ENCODE measurements at places on chromosomes 7 and 10. TPM values are rescaled to one million over a fixed set of nuclear protein-coding genes. Genes with fewer than 3 reads are reported as not detected.

Gene POM121C
- total RNA-seq, result 7.2 TPM

Gene TUBAL3
- total RNA-seq, result 0.36 TPM

Gene ACTL6B
- not detected for total RNA-seq

Gene NUTM2E
- total RNA-seq, result 0.21 TPM

Gene CDK5
- total RNA-seq, result 17.7 TPM

Gene PNLIP
- total RNA-seq, result not detected

Gene CLRN3
- not detected for total RNA-seq

Gene TRPV5
- not detected for total RNA-seq

Gene ARHGAP22
- total RNA-seq, result 9.5 TPM

Gene CAV2
- 188 TPM for total RNA-seq

Gene NFKB2
- total RNA-seq, result 17.8 TPM

Gene C10orf105
- total RNA-seq, result not detected

Gene TRIM73
- total RNA-seq, result 2.1 TPM

Gene CYP2E1
- total RNA-seq, result 0.93 TPM

Gene WNT16
- not detected for total RNA-seq

Gene SGPL1
- 129 TPM for total RNA-seq

Gene CCDC146
- 6.8 TPM for total RNA-seq

Gene AOAH
- total RNA-seq, result not detected

Gene TAS2R4
- total RNA-seq, result 1.0 TPM

Gene C10orf62
- not detected for total RNA-seq

Gene CFAP46
- 0.28 TPM for total RNA-seq

Gene CDNF
- total RNA-seq, result 1.2 TPM
